ENCODE measurements at places on chromosomes 16 and 17.

GRCh38 chr16:83453977-83454376 is 353.8 kb upstream of the HSBP1 start:
- DNase-seq: no peak

DNA sequence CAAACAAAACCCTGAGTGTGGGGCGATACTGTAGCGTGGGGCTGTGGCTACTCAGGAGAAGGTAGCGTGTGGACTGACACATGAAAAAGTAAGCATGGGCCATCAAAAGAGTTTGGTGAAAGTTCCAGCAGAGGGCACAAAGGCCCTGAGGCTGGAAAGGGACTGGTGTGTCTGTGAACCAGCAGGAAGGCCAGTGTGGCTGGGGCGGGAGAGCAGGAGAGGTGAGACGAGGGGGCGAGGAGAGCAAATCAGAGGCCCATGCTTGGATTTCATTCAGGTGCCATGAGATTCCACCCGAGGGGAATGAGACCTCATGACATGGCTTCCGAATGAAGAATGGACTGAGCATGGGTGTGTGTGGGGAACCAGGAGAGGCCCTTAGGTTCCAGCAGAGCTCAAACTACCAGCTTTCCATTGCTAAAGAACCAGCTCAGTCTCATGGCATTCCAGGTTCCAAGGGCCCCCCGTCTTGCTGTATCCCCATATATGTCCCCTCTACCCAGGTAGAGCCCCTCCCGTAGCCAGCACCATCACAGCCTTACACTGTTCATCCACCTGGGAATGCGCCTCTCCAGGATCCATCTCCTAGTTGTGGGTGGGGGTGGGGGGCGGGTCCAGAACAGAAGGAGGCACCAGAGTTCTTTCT is 31.1 kb downstream of the TRPV2 start:
- no peak for DNase-seq

GRCh38 chr16:67260426-67261063 is 11.8 kb downstream of the SLC9A5 start:
- no peak for DNase-seq

DNA sequence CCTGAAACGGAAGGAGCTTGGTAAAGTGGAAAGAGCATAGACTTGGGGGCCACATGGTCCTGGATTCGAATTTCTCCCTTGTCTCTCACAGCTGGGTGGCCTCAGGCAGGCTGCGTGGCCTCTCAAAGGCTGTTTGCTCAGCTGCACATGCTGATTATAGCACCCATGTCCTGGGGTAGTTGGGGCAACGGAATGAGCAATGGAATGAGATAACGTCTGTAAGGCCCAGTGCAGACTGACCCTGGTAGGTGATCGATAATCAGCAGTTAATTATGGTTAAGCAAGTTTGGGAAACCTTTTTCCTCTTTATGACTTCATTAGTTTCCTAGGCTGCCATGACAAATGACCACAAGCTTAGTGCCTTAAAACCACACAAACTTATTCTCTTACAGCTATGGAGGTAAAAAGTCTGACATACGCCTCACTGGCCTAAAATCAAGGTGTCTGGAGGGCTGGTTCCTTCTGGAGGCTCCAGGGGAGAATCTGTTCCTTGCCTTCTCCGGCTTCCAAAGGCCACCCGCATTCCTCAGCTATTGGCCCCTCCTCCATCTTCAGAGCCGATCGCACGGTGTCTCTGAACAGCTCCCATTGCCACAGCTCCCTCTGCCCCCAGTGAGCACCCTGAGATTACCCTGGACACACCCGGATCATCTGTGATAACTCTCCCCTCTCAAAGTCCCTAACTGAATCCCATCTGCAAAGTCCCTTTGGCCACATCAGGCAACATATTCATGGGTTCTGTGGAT is 294.9 kb upstream of the FOXF1 start:
- no peak for DNase-seq

- DNase-seq: no peak
Observed at GRCh38 chr16:70778901-70779309, 22.1 kb downstream of the VAC14 start.

GRCh38 chr17:60989379-60989778 is 311.7 kb downstream of the BCAS3 start:
- no peak for DNase-seq

- DNase-seq: no peak
Observed at GRCh38 chr17:76845541-76846017, 22.6 kb upstream of the MGAT5B start.

GRCh38 chr16:11297492-11298142 is 16.5 kb upstream of the PRM1 start:
- no peak for DNase-seq

- DNase-seq: no peak
Observed at GRCh38 chr16:8959921-8960787, 3.6 kb downstream of the USP7 start.

GRCh38 chr17:35936063-35936462 is 5.5 kb upstream of the RDM1 start:
- DNase-seq: no peak
